ENCODE measurements at places on chromosomes 5 and 9.
A peak's percentile ranks its signal among the peaks of the same experiment; 100 is the strongest.

DNA sequence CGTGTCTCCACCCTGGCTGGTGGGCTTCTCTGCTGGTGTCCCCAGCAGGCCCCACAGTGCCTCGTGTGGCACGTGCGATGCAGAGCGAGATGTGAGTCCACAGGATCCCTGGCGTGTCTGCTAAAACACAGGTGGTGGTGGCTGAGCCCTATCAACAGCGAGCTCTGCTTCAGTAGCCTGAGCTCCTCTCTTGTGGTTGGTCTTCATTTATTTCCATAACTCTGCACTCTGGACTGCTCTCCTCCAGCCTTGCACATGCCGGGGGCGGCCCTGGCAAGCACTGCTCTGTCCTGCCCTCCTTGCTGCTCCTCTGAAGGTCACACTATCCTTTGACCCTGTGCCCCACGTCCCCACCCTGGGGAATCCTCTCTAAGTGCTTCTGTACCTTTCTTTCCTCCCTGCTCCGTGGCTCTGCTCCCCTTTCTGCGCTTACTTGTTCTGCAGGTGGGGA lies 59.2 kb downstream of the NSUN2 start:
- no peak for DNase-seq

DNA sequence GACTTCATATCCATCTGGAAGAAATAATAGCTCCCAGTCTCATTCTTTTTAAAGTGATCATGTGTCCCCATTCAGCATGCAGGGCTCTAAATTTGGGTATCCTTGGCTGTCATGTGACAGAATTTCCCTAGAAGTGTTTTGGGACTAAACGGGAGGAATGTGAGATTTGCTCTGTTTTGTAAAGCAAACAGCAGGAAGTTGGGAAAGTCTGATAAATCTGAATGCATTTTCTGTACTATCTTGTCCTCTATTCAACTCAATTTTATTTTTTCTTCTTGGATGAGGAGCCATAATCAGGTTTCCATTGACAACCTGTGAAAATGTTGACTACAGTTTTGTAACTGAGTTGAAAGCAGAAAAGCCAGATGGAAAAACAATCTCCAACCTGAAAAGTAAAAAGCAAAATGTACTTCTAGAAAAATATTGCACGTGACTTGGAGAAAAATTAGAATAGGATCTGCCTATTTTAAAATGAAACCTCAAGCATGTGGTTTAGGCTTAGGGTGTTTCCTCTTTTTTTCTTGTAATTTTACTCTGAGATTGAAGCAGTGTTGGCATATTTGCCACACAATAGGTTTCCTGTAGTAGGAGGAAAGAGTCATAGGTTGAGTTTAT lies 76.2 kb upstream of the IL6ST start:
- no peak for DNase-seq

DNA sequence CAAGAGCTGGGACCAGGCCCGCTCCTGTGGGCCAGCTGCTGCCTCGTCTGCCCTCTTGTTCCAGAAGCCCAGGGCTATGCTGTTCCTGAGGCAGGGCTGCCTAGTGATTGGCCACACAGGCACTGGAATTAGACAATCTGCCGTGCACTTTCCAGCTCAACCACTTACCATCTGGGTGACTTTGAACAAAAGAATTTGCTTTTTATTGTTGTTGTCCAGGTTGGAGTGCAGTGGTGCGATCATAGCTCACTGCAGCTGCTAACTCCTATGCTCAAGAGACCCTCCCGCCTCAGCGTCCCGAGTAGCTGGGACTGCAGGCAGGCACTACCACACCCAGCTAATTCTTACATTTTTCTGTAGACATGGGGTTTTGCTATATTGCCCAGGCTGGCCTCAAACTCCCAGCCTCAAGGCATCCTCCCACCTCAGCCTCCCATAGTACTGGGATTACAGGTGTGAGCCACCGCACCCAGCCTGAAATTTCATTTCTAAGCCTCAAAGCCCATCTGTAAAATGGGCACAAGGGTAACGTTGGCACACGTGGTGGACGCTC lies 1.2 kb upstream of the NEK6 start:
- peak; percentile 94 for DNase-seq

DNA sequence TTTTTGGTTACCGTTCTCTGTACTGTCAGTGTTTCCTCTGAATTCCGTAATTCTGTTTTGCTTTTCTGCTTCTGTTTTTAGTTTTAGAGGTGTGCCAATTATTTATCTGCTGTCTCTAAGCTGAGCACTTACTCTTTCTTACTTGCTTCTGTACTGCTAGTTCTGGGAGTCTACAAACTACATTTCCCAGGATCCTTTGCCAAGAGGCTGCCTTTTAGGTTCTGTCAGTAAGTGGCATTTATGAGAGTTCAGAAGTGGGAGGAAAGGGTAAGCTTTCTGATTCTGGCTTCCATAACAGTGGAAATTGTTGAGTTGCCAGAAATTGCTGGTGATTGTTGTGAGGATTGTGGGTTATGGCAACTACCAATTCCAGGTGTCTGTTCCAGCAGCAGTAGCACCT lies 102.4 kb downstream of the OSTF1 start:
- no peak for DNase-seq

Data from astrocyte of the spinal cord (primary cell).